Stimulated activated effector memory CD8-positive, alpha-beta T cell treated with anti-CD3 and anti-CD28 coated beads, Interleukin-12 subunit alpha, Interleukin-12 subunit beta, amount 100 ng/mL, for 72 hours (primary cell): ENCODE measurements at places on chromosomes 2 and 18.

- no peak for DNase-seq
These were observed 143.6 kb downstream of the CCDC148 start for GRCh38 chr2:158312981-158313380.

DNA sequence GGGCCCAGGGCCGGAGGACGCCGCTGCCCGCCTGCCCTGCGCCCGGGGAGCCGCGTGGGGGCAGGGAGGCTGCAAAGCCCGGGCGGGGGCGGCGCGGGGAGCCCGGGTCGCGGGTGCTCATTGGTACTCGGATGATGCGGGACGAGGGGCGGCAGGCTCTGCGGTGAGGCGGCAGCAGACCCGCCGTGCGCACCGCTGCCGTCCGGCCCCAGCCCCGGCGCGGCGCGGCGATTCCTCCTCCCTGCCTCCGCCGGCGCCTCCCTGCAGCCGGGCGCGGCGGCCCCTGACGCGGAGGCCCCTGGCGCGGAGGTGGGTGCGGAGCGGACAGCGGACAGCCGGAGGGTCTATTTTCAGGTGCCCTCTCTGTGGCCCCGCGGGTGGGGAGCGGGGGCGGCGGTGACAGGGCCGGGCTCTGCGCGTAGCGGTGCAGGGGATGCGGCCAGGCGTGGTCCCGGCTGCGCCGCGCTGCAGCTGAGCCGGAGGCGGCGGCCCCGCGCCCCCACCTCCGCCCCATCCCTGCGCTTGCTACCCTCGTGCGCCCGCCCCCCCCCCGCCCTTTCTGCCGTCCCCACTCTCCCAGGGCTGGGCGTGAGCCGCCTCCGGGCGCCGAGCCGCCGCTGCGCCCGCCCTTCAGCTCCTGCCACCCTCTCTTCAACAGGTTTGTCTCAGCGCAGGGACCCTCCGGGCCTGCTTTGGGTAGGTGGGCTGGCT lies 640 bp downstream of the SPTBN1 start:
- peak; percentile 66 for DNase-seq

- no peak for DNase-seq
These were observed 56.2 kb upstream of the RAB27B start for GRCh38 chr18:54772056-54772455.

GRCh38 chr2:230797515-230798495 lies 66.9 kb upstream of the ITM2C start:
- DNase-seq = no peak

DNA sequence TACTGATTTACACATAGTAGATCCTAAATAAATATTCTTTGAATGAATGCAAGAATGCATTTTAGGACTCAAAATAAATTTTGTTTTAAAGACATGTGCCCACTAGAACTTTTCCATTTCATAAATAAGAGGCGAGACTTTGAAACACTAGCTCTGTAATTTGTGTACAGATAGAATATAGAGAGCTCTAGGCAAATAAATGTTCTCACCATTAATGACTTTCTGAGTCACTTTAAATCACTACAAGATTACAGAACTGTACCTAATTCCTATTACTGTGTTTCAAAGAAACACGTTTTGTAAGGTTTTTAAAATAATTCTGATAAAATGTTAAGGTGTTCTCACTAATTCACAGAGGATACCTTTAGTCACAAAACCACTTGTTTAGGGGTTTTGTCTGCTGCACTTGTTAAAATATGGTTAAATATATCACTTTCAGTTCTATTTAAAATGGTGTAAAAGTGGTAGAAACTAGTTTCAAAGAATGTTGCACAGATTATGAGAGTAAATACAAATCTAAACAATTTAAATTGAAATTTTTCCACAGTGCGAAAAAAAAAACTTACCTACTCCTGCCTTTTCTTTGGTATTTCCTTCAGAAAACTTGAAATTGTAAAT lies 158.7 kb upstream of the ZC3H15 start:
- no peak for DNase-seq

DNA sequence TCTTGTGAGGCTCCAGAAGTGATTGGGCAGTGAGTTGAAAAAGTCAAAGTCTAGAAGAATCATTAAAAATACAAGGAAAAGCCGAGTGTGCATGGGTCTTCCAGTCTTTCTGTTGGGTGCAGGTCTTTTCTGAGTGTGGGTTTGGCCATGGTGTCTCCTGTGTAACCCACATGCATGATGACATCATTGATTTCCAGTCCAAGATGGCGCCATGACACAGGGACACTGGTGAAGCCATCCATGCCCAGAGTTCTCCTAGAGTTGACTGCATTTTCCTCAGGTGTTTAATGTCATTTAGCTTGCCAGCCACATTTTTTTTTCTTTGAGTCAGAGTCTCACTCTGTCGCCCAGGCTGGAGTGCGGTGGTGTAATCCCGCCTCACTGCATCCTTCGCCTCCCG lies 35.9 kb downstream of the SH3BP4 start:
- DNase-seq = no peak

- DNase-seq = no peak
These were observed 38.7 kb upstream of the CREB1 start for GRCh38 chr2:207491086-207491485.

- DNase-seq = no peak
These were observed 344.6 kb downstream of the ARHGAP15 start for GRCh38 chr2:143473820-143474219.

GRCh38 chr2:127783101-127783500 lies 27.9 kb downstream of the WDR33 start:
- no peak for DNase-seq

- no peak for DNase-seq
These were observed 83.6 kb downstream of the ACVR1 start for GRCh38 chr2:157792335-157793052.

- no peak for DNase-seq
These were observed 28.2 kb downstream of the TUBB6 start for GRCh38 chr18:12336171-12336613.

DNA sequence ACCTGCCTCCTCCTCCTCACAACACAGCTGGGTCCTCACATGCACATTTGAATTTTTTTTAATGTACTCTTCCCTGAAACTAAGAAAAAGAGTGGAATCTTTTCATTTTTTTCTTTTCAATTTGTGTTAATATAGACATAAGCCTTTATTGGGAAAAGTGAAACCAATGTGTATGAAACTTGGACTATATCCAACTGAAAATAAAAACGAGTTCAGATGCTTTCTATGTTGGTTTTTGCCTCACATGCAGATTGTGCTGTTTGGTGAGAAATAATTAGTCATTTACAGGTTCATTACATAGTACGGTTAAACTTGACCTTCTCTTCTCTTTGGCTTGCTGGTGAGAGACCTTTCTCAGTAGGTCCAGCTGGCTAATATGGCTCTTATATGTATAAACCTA lies 515.2 kb upstream of the FANCL start:
- DNase-seq = no peak

GRCh38 chr2:149860276-149860921 lies 272.8 kb upstream of the MMADHC start:
- DNase-seq = no peak

DNA sequence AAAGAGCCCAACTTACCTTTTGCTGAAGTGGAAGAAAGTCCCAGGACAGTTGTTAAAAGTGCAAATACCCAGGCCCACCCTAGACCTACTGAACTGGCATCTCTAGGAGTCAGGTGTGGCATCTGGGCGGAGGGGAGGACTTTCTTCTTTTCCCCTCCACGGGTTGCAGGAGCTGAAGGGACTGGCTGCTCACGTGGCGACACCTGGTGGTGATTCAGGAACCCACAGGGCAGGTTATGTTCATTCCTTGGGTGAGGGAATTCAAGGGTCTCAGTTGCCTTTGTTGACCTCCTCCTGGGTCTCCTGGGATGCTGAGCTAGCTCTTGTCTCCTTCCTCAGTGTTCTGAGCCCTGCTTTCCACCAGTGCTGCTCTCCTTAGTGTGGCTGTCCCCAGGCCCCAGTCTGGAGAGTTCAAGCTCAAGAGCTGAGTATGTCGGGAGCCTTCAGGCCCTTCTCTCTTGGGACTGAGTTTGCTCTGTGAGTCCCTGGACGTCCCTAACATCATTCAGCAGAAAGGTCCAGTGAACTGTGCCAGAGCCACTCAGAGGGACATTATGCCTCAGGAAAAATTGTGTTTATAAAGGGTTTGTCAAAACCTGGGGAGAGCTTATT lies 56.9 kb downstream of the DYSF start:
- DNase-seq = peak; percentile 85

DNA sequence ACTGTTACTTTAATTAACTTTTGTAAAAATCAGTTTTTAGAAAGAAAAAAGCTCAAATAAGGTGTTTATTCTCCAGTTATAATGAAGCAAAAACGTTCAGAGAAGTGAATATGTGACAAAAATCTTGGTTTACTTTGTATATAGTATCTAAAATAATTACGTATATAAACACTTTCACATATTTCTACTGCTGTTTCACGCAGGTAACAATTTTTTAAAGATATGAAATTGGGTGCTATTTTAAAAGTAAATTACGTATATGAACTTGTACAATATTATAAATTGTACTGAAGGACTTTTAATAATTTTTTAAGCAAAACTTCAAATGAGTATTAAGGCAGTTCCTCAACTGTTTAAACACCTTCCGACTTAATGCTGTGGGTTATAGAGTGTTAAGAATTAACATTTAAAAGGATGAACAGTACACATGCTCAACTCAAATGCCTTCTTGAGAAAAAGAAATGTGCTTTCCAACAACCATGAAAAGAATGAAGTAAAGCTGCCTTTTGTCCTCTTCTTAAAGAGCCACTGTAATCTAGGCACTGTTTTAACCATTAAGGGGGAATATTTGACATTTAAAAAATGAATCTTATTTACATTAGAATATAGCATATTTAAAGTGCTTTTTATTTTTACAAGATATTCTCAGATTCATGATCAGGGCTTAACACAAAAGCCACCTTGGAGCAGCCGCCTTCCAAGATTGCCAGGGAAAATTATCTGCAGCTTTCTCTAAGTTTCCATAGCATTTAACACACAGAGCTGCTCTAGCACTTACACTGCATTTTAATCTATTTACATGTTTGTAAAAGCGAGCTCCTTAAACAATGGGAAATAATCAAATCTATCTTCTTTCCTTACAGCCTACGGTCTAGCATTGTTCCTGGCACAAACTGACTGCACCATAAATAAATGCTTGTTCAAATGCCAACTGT lies 56.5 kb upstream of the CDKL4 start:
- DNase-seq = no peak

- no peak for DNase-seq
These were observed 238.1 kb downstream of the SEPTIN10 start for GRCh38 chr2:109375656-109376055.

GRCh38 chr2:109324861-109325260 lies 195.9 kb downstream of the SH3RF3 start:
- no peak for DNase-seq

DNA sequence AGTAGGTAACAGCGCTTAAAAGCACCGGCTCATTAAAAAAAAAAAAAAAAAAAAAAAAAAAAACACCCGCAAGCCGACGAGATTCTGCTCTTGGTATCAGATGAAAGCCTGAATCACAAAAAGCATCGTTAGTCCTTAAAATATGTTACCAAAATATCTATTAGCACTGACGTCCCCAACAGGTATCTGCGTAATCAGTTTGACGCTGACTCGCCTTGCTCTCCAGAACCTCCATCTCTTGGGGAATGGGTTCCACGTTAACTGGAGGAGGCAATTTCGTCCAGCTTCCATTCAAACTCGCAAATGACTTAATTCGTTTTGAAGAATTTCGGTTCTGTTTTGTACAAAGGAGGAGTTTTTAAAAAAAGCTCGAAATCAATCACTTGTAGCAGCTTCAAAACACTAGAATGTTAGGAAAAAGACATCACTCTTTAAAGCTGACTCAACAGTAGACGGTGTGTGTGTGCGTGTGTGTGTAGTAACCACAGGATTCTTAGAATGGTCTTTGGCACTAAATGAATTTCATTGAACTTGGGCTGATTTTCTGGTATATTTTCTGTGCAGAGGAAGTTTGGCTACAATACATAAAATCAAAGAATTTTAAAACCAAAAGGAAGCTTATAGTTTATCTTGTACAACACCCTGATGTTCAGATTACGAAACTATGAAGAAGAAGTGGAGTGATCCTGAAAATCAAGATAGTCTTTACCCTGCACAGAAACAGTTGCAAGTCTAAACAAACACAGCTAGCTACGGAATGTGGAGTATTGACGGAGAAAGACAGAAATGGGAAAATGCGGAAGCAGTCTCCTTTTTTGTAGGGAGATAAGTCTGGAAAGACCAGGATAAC lies 1.1 kb upstream of the PGAP1 start:
- peak; percentile 81 for DNase-seq

DNA sequence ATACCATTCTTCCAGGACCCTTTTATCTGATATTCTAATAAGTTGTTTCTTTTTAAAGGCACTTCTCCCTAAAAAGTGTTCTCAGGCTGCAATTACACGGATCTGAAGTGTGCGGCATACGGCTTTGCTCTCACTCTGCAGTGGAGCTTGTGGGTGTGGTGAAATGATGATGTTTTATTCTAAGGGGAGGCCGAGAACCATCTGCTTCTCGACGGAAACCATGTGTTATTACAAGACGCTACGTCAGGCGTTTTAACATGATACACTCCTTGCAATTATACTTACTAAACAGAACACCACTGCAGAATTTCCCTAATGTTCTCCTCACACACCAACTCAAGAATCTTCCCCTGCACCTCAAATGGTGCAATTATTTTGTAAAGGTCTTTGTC lies 34.9 kb upstream of the CTDP1 start:
- DNase-seq = no peak

GRCh38 chr2:198220763-198221610 lies 416.6 kb downstream of the PLCL1 start:
- no peak for DNase-seq

GRCh38 chr18:27413495-27414401 lies 228.6 kb upstream of the CHST9 start:
- no peak for DNase-seq

DNA sequence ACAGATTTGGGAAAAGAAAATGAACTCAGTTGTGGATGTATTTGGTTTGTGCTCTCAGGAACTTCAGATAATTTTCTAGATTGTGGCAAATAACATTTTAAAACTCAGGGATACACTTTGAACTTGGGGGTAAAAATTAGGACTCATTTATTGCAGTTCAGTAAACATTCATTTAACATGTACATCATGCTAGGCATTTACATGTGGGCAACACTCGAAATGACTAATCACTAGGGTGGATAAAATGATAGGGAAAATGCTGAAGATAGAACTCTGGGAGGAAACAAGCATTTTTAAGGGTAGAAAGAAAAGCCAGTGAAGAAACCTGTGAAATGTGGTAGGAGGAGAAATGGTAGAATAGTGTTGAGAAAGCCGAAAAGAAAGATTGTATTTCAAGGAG lies 7.8 kb downstream of the FAM117B start:
- no peak for DNase-seq

GRCh38 chr2:17759805-17760204 lies 5.9 kb downstream of the GEN1 start:
- no peak for DNase-seq

DNA sequence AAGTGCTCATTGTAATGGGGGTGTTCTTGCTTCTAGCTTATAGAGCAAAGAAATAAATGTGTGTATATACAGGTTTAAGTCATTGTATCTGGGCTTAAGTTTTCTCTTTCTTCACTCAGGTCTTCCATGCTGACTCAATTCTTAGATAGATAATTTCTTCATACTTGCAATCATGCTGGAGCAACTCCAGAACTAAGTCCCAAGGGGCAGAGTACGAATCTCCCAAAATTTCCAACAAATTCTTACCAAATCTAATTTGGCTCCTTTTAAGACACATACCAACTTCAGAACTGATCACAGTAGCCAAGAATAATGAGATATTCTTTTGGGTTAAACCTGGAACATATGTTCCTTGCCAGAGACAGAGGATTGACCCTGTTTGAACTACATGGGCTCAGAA lies 4.3 kb upstream of the SPAG16 start:
- DNase-seq = no peak
